ENCODE measurements at places on chromosomes 5 and 9.

DNA sequence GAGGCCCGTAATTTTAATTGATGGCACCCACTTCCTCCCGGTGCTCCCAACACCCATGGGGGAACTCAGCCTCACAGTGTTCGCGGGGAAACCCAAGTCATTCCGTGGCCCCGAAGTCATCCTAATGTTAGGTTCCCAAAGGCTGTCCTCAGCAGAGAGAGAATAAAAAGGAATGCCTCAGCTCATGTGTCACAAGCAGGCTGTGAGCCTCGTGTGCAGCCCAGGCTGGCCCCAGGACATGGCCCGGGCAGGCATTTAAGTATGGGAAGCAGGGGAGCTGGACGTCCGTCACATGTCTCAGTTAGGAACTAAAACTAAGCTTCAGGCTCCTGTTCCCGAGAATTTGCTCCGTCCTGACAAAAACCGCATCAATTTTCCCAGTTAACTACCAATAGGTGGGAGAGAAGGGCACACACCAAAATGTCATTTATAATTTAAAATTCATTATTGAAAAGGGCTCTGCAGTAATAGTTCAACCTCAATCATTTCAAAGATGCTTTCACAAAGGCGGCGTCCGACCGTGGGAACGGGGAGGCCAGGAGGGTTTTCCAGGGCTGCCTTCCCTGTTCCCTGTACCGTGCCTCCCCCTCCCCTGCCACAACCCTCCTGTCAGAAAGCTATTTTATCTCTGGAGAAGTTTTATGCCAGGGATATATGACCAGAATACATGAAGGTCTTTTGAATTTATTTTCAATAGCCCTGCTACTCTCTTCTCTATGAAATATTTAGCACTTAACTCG lies 137.3 kb downstream of the FSTL4 start:
- no peak for DNase-seq

- no peak for DNase-seq
Measured at GRCh38 chr9:116133163-116133562, 20.4 kb upstream of the PAPPA start.

DNA sequence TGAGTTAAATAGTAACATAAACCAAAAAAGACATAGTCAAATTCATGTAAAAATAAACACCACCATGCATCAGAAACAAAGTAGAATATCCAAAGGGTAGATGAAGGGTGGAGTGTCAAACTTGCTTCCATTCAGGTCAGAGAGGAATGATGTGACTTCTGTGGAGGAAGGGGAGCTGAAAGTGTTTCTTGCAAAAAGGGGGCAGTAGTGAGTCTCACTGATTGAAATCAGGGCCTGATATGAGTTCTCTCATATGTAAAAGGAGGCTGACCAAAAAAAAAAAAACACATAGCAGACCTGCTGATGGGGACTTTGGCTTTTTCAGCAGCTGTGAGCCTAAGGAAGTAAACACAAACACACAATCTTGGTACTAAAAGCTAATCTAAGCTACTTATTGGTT lies 38.8 kb upstream of the RGMB start:
- no peak for DNase-seq

DNA sequence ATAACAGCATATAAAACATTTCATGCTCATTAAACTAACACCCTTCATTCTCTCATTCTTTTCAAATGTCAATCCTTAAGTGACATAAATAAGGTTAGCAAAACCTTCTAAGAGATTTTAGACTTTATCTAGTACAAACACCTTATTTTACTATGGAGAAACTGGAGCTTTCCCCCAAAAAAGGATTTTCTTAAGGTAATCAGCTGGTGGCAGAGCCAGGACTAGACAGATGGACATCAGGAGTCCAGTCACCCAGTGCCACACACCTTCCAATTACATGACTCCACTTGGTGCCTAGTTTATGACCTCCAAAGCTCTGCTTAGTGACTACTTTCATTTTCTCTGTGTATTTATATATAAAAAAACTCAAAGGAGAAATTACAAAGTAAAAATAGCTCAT lies 70.2 kb downstream of the HTR4 start:
- DNase-seq: no peak

GRCh38 chr9:79572608-79573411 lies 1.0 kb downstream of the TLE4 start:
- DNase-seq: peak; percentile 27

DNA sequence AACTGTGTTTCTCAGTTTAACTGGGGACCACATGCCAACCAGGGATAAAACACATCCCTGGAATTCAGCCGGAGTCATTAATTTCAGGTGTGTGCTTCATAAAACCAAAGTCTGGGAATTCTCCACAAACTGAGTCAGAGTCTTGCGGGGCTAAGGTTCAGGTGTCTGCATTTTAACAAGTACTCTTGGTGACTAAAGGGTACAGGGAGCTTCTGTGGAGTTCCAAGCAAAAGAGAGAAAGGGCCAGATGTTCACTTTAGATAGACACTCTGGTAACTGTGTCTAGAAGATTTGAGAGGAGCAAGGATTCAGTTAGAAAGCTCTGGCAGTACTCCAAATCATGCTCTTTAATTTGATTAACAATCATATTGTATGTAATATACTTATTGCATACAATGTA lies 4.0 kb downstream of the NADK2 start:
- no peak for DNase-seq

DNA sequence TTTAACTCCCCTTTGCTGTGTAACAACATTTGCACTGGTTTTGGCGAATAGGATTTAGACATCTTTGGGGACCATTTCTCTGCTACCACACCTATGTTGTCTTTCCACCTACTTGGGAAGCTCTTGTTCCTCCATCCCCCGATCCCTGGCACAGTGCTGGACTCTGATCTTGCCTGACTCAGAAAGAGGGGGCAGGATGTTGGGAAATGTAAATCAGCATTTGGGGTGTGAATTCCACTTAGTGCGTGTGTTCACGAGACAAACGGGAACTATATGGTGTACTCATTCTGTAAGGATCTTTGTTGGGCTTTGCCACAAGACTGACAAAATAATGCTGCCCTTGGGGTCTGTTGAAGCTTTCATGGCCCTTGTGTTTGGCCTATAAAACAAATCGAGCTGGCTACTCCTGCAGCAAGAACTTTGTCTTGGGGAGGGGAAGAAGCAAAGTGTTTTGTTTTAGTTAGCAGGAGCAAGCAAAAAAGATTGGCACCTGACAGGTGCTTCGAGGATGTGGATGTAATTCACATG lies 18.5 kb downstream of the TMEM268 start:
- no peak for DNase-seq

DNA sequence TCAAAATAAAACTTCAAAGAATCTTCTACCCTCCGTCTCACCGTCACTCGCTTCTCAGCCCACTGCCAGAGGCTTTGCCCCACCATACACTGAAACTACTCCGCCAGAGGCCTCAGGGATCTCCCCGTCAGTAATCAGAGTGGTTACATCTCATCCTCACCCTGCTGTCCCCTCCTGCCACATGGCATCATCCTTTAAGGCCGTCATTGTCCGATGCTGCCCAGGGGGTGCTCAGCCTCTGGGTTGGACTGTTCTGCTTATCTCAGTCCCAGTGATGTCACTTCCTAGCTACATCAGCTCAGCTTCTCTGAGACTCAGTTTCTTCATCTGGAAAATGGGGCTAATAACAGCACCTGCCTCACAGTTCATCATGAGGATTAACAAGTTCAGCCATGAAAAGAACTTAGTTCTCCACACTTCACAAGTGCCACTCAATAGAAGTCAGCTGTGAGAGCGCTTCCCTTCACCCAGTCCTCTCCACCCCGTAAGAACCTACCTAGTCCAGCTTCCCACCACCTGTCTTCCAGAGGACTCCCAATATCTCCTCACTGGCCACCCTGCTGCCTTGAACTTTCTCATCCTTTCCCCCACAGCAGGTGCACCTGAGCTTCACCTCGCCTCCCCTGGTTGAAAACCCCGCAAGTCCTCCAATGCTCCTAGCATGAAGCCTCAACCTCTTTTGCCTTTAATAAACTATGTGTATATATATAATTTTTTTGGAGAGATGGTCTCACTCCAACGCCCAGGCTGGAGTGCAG lies 2.8 kb upstream of the IL3 start:
- DNase-seq: no peak

DNA sequence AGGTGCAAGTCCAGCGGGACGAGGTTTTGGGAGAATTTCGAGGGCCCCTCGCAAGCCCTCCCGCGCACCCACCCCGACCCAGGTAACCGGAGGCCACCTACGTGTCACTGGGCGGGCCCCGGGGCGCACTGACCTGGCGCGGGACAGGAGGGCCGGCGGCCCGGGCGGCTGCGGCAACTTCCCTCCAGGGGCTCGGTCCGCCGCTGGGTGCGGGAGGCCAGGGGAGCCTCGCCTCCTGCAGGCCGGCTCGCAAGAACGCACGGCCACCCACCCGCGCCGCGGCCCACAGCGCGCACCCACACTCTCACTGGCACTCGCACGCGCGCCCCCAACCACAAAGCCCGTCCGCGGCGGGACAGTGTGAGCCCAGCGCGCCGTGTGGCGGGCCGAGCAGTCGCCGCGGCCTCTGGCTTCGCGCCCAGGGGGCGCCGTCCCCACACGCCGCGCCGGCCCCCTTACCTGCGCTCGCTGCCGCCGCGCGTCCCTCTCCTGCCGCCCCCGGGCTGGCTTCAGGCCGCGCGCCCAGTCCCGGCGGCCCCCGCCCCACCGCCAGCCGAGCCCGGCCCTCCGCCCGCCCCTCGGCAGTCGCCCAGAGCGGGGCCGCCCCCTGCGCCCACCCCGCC lies 451 bp downstream of the LPAR1 start:
- DNase-seq: no peak

DNA sequence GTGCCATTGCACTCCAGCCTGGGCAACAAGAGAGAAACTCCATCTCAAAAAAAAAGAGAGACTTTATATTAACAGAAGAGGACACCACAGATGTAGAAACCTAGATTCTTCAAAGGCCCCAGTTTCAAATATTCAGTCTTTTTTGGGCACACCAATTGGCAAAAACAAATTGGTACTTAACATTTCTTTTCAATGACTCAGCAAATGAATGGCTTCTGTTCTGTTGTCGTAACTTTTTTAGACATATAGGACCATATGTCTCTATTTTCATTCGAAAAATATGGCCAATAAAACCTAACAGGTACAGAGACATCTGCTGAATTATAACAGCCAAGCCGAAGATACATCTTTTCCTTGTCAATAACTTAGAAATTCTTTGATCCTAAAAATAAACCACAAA lies 212.8 kb downstream of the EBF1 start:
- no peak for DNase-seq

DNA sequence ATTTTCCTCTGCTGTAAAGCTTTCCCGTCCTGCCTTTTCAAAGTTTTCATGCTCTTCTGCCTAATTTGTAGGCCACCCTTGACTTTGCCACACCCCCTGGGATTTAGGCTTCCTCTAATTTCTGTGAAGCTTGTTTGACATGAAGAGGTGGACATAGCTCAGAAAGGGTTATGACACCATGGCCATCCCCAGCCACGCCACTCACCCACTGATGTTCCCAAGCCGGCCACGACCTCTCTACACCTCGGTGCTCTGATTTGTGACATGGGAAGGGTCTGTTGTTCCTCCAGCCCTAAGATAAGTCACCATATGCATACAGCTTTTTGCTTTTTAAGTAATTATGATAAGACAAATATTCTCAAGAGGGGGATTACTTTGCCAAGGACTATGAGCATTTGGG lies 139.5 kb downstream of the BARX1 start:
- DNase-seq: no peak

- DNase-seq: no peak
Measured at GRCh38 chr5:12934722-12935121, 1009.8 kb downstream of the DNAH5 start.

DNA sequence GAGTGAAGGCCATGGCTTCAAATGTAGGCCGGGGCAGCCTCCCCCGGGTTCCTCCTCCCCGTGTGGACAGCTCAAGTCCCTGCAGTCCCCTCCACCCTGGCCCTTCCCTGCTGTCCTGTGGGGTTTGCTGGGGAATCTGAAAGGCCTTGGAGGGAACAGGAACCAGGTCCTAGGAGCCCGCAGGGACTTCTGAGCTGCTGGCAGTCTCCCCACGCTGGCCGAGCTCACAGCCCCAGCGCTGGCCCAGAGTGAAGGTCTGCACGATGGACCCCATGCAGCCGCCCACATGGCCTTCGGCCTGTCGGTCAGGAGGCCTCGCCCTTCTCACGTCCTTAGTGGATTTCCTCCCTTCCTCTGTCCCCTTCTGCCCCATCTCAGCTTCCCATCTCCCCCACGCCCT lies 25.7 kb upstream of the NOTCH1 start:
- DNase-seq: no peak

DNA sequence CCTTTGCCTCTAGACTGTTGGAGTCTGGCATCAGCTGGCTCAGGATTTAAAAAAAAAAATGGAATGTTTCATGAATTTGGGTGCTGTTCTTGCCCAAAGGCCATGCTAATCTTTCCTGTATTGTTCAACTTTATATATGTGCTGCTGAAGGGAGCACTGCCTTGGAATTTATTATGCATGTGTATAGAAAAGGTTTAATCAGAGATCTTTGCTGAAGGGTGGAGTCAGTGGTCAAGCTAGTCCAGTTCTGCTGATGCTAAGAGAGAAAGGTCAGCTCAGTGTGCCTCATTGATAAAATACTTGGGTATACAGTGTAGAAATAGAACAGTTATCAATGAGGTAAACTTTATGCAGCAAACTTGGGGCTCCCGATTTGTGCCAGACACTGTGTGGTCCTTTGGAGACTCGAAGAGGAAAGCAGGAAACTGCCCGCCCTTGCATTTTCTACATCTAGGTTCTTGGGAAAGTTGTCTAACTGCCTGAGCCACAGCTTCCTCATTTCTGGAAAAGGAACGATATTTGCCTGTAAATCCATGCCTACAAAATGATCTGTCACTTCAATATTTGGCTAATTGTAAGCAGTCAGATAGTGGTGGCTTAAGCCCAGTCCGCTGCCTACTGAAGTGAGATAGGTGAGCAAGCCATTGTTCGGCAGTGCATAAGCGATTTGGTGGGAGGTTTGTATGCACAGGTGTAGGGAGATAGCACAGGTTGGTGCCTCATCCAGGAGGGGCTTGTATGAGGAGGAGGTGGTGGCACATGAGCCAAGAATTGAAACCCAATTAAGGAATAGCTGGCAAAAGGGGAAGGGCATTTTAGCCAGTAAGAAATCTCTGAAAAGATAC lies 29.2 kb upstream of the GTF2H2C start:
- no peak for DNase-seq

GRCh38 chr9:111975709-111976108 lies 79.1 kb downstream of the UGCG start:
- no peak for DNase-seq

DNA sequence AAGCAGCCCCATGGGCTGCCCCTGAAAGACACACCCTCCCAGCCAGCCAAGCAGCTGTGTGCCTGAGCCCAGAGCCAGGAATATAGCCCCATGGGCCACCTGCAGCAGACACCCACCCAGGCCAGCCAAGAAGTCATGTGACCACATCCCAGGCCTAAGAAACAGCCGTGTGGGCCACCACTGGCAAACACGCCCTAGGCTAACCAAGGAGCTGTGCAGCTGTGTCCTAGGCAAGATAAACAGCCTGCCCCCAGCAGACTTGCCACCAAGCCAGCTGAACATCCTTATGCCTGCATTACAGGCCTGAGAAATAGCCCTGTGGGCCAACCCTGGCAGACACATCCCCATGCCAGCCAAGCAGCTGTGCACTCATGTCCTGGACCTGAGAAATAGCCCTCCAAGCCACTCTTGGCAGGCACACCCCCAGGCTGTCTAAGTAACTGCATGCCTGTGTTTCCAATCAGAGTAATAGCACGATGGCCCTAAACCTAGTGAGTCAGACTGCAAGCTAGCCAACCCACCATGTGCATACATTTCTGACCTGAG lies 143.0 kb downstream of the ADAMTS6 start:
- DNase-seq: no peak

- no peak for DNase-seq
Measured at GRCh38 chr9:30534455-30534854, 1850.0 kb upstream of the ACO1 start.

GRCh38 chr9:114735704-114736103 lies 53.7 kb upstream of the TEX48 start:
- DNase-seq: no peak

All from activated CD8-positive, alpha-beta memory T cell treated with anti-CD3 and anti-CD28 coated beads for 4 hours (primary cell).